ENCODE measurements at places on chromosomes 4 and X.
A peak's percentile ranks its signal among the peaks of the same experiment; 100 is the strongest.

DNA sequence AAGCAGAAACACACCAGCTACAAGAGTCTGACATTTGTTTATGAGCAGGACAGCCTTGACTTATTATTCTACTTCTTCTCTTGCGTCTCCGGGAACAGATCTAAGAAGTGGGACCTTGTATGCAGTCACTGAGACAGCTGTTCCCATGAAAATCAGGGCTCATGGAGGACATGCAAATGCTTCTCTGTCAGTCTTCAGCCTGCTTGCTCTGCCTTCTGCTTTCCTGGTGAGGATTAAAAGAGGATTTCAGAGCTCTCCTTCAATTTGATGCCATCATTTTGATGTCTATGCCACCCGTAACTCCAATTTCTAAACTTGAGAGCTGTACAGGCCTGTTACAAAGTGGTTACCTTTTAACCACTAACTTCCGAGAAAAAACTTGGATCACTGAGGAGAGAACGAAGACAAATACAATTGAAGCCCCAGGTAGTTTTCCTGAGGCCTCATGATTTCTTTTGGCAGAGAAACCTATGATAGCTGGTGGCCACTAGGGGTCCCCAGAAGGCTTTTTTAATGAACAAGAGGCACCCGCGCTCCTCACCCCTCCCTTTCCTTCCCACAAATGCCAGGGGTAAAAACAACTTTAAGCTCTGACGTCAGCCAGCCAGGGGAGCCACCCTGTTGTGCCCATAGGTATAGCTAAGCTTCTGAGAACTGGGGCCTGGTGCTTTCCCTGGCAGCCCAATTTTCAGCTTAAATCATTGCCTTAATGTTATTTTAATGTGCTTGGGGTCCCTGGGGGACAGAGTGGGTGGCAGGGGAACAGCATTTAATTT, 97.0 kb downstream of the DDIT4L start:
- peak; percentile 44 for DNase-seq

GRCh38 chr4:99405433-99406115, 29.6 kb downstream of the ADH7 start:
- no peak for DNase-seq

DNA sequence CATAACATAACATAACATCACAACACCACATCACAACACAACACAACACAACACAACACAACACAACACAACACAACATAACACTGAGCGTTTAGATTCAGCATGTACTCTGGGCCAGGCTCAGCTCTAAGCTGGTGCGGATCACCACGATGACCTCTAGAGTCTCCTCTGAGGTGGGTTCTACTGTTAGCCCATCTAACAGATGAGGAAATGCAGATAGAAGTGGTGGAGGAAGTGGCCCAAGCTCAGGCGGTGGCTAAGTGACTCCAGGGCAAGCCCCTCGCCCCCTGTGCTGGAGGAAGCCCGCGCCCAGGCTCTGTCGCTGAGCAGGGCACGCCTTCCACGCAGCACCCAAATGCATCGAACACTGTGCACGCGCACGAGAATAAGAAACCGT, 45.3 kb upstream of the CDKN2AIP start:
- no peak for DNase-seq

- no peak for DNase-seq
These were observed 33.3 kb upstream of the DSPP start for GRCh38 chr4:87574996-87575395.

DNA sequence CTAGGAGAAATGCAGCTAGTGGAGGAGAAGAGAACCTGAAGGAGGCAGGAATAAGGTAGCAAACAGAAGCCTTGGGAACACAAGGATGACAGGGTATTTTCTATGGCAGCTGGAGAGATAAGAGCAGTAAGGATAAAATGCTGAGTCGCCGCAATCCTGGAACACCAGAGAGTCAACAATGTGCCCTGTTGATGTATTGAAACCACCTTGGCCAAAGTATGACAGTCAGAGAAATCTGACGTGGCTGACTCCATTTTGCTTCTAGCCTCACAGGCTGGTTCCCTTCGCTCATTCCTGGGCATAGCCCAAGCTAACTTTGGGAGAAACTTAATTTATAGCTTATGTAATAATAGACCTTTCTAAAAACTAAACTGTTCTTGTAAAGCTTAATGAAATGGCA, 56.6 kb upstream of the C4orf54 start:
- no peak for DNase-seq

DNA sequence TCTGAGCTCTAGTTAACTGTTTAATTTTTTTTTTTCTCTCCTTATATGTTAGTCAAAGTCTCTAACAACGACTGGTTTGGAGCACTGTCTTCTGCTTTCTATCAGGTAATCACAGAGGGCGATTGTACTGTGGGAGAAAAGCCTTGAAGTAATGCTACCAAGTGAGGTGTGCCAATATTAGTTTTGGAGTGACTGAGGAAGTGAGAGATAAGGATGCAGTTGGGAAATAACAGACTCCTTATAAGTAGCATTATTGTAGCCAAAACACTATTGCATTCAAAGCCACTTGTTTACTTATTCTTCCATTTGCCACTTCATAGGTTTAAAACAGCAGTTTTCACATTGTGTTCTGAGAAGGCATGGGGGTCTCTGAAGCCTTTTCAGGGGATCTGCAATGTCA, 79.1 kb upstream of the SLC6A14 start:
- DNase-seq = no peak

DNA sequence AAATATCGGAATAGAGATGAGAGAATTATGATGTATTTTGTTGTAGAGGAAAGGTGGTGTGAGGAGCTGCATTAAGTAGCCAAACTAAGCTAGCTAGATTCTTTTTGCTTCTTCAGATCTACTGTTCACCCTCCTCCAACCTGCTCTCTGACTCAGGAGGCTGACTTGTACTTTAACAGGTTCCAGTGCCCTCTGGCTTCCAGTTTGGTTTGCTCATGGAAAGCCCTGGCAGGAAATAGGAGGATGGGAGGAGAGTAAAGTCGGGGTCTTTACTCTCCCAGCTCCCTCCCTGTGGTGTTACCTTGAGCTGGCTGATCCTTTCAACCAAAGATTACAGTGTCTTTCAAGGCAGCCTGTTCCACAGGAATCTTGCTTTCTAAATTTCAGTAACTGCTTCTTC, 277.0 kb upstream of the EDA2R start:
- DNase-seq = no peak

DNA sequence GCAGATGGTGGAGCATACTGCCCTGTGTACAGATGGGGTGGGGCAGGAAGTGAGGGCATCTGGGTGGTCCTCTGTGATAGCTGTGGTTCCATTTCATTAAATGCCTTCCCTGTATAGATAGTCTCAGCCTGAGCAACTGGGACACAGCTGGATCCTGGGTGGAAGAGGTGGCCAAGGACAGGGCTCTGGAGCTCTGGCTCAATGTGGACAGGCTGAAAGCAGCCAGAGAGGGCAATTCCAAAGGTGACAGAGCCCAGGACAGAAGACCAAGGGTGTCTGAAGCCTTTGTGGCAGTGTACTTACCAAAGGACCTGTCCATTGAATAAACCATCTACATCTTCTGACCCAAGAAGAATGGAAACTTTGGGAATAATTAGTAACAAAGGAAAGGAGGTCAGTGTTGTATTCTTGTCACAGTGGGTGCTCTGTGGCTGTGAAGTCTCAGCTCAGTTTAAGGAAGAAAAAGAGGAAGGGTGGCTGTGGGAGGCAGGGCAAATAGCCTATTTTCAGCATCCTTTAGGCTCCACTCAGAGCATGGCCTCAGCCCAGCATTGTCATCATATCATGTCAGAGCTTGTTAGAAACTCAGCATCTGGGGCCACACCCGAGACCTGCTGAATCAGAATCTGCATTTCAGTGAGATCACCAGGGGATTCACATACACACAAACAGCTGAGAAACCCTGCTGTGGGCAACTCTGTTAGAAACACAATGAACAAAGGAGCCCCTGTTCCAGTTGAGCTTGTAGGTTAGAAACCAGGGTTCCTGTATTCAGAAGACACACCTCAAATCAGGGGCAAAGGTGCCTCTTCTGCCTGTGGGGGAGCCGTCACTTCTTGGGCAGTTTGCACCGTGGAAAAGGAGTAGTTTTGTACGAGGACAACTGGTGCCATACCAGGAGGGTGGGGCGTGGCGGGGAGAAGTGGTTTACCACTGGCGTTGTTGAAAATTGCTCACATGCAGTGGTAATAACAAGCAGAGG, 168.6 kb downstream of the PTTG2 start:
- DNase-seq = no peak

GRCh38 chr4:29259556-29259955, 1460.6 kb upstream of the PCDH7 start:
- no peak for DNase-seq

DNA sequence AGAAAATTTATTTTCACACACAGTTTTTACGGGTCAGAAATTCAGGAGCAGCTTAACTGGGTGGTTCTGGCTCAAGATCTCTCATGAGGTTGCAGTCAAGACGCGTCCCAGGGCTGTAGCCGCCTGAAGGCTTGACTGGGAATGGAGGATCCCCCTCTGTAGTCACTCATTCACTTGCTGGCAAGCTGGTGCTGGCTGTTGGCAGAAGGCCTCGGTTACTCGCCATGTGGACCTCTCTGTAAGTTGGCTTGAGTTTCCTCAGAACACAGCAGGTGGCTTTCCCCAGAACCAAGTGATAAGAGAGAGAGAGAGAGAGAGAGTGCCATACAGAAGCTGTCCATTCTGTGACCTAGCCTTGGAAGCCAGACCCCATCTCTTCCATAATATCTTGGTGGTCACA, 132.8 kb downstream of the DCLK2 start:
- DNase-seq = no peak

- no peak for DNase-seq
These were observed 11.0 kb upstream of the BMPR1B start for GRCh38 chr4:94746746-94747145.

DNA sequence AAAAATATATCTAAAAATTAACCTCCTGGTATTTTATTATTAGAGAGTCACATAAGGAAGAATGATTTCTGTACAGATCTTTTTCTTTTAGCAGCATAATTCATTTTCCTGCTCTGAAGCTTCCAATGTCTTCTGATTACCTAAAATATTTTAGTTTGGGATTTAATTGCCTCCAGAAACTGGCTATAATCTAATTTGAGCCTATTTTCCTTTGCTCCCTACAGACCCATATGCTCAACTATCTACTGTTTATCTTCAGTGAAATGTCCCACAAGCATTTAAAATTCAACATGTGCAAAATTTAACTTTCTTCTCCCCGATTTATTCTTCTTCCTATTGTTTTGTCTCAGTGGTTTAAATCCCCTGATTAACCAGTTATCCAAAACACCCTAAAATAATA, 29.1 kb downstream of the NPY2R start:
- no peak for DNase-seq

- no peak for DNase-seq
These were observed 1250.6 kb downstream of the ADGRL3 start for GRCh38 chr4:62450740-62451139.

- no peak for DNase-seq
These were observed 580.8 kb upstream of the TENM3 start for GRCh38 chr4:181662383-181662782.

DNA sequence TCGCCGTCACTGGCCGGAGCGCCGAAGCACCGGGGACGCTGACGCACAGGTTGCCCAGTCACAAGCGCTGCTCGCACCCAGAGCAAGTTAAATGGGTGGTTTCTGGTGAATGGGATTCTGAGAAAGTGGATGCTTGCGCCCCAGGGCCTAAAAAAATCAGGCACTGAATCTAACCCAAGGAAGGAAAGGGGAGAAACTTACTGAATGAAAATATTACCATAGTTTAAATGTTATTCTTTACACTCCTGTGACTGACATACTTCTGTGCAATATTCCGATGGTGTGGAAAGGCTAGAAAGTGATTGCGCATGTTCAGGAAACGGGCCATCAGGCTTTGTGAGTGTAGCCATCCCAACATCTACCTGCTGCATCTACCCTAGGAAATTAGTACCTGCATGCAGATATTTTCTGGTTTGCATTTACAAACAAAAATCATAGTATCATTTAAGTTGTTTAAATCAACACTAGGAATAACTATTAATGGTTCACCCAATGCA, 838 bp upstream of the ABCG2 start:
- no peak for DNase-seq

DNA sequence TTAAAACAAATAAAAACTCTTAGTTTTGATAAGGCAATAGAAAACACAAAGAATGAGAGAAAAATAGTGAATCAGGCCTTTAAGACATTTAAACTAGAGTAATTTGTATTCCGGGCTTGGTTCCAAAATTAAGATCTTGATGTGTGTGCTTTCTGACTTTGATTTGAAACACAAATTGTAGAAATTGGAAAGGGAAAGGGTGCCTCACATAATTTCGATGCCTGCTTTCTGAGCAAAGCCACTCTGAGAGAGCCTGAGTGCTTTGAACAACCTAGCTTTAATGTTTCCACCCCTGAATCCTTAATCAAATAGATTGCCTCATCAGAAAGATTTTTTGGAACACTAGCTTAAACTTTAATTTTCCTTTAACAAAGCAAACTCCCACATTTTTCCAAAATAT, 666.8 kb downstream of the PCDH18 start:
- no peak for DNase-seq

DNA sequence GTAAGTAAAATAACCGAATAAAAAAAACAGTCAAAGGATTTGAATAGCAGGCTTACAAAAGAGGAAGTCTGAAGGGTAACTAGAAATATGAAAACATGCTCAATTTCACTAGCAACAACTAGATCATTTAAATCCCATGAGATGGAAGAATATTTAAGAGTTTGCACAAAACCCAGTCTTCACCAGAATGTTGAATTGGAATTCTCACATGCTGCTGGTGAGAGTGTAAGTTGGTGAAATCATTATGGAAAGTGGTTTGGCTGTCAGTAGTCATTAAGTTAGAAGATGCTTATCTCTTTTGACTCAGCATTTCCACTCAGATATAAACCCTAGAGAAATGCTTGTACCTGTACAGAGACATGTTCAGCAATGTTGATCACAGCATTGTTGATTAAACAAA, 110.1 kb downstream of the PGRMC2 start:
- DNase-seq = no peak

- DNase-seq = peak; percentile 3
These were observed 113.3 kb downstream of the EFNB1 start for GRCh38 chrX:68942104-68942503.

DNA sequence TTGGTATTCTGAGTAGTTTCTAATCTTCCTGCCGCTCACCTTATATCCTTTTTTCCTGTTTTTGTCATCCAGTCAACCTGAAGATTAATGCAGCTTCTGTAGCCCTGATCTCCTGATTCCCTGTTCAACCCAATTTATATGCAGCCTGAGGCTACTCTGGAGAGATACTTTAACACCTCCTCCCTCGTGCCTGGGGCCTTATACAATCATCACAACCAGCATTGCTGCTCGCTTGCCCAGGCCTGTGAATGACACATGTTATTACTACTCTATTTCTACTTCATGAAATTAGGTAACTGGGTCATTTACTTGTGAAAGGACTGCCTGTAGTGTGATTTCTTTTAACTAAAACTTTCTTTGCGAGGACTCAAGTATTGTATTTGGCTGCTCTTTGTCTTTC, 33.7 kb upstream of the WDR17 start:
- no peak for DNase-seq
